ENCODE measurements at places on chromosomes 13 and 19.

- no peak for DNase-seq
Observed at GRCh38 chr13:97448503-97449251, 14.7 kb downstream of the RAP2A start.

- DNase-seq, result no peak
Observed at GRCh38 chr13:112715715-112716460, 26.1 kb downstream of the ATP11A start.

DNA sequence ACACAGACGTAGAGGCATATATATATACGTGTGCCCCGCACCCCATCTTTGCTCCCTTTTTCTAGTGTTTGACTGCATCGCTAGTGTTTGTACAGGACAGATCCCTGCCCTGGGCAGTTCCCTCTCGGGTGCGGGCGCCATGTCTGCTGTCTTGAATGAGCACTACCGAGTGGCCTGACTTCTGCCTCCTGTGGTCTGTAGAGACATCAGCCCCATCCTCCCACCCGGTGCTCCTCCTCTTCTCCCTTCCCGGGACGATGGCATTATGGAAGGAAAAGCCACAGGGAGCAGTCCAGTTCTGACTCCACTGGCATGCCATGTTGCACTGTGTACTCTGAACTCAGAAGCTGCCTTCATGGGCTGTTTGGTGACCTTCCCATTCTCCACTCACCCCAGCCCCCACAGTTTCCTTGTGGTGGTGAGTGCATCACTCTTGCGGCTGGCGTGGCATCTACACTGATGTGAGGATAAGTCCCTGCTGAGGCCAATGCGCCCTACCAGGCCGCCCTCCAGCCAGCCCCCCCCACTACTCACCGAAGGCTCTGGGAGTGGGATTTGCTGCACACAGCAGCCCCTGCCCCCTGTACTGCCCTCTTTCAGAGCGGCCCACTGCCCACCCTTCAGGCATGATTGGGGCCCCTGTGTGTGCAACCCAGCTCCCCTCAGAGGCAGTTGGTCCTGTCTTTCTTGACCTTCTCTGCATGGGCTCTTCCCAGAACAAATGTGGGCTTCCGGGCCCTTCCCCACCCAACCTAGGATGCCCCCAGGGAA is 25.2 kb downstream of the TDRD12 start:
- DNase-seq, result no peak

DNA sequence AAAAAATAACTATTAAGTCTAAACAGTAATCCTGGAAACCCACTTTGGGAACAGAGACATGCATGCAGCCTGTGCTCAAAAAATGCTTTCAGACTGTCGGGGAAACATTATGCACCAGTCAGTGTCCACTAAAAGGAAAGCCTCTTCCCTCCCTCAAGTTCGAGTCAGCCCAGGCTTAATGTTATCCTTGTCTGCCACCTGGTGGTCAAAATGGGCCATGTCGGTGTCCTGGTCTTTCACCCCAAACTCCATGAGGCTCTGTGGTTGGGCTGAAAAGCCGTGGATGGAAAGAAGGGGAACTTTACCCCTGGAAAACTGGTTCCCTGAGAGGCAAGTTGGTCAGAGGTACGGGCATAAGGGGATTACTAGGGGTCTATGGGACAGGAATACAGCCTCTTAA is 88.4 kb upstream of the ZNF492 start:
- DNase-seq, result no peak

GRCh38 chr13:64930636-64931035 is 2299.5 kb downstream of the PCDH9 start:
- no peak for DNase-seq

DNA sequence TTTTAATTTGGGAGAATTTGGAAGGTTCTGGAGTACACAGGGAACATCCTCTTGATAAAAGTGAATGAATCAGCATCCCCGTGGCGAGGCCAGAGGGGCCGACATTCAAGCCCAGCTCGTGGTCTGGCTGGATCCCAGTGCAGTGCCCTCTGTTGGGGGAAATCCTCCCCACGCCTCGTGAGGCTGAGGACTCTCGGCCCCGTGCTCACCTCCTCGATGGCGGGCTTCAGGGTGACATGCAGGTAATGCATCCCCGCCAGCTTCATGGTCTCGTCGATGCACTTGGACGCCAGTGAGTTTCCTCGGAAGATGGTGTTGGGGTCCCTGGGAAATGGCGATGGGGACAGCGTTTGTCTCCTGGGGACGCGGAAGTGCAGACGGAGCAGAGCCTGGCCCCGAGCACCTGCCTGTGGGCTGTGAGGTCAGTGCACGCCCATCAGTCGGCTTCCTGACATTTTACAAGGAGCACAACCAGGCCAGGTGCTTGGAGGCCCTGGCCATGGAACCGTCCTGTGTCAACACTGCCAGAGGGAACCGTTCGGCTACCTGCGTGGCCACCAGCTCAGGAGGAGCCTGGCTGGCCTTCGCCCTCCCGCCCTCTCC is 43.3 kb upstream of the C13orf46 start:
- DNase-seq, result no peak

- DNase-seq, result peak; percentile 40
Observed at GRCh38 chr19:5001615-5002014, 32.7 kb downstream of the KDM4B start.

- DNase-seq, result peak; percentile 77
Observed at GRCh38 chr13:111115965-111116521, 933 bp downstream of the ARHGEF7 start.

DNA sequence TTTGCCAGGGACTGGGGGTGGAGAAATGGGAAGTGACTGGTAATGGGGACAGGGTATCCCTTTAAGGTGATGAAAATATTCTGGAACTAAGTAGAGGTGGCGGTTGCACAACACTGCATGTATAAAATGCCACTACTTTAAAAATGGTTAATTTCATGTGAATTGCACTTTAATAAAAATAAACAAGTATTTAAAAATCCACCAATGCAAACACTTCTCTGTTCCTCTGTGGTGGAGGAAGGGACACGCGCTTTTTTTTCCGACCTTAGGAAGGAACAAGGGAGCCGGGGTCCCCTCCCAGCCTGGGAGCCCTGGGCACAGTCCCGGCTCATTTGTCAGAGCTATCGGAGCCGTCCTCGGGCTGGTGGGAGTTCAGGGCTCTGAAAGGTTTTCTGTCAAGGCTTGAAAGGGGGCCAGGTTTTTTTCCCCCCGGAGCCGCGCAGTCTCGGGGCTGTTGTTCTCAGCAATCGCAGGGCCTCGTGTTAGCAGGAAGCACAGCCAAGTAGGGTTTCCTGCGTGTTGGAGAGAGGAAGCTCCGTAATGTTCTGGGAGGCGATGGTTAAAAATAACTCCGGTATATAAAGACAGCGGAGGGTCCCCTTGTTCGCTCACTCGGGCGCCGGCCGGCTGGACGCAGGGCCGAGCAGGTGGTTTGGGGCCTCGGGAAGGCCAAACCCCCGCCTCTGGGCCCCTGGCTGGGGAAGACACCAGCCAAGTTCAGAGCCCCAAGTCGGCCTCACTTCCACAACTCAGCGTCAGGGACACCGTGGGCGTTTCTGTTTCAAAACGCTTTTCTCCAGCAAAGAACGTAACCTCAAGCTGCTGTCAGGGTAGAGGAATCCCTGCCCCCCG is 41.2 kb upstream of the KLF2 start:
- DNase-seq, result no peak

GRCh38 chr19:8340341-8341096 is 2.5 kb downstream of the KANK3 start:
- no peak for DNase-seq

DNA sequence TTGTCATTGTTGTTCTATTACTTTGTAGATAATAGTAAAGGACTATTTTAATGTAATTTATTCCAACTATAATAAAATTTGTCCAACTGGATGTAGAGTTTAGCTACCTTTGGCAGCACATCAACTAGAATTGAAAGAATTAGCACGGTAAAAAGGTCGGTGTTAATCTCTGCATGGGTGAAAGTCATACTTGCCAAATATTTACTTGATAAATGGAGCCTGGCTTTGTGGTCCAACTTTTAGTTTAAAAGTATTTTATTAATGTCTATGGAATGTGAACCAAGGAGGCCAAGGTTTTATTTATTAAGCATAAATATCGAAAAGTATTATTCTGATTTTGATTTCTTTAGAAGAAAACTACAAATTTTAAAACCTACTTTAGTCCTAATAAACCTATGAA is 1389.0 kb downstream of the PCDH9 start:
- DNase-seq, result no peak

GRCh38 chr19:50532952-50533351 is 19.2 kb upstream of the ASPDH start:
- no peak for DNase-seq

DNA sequence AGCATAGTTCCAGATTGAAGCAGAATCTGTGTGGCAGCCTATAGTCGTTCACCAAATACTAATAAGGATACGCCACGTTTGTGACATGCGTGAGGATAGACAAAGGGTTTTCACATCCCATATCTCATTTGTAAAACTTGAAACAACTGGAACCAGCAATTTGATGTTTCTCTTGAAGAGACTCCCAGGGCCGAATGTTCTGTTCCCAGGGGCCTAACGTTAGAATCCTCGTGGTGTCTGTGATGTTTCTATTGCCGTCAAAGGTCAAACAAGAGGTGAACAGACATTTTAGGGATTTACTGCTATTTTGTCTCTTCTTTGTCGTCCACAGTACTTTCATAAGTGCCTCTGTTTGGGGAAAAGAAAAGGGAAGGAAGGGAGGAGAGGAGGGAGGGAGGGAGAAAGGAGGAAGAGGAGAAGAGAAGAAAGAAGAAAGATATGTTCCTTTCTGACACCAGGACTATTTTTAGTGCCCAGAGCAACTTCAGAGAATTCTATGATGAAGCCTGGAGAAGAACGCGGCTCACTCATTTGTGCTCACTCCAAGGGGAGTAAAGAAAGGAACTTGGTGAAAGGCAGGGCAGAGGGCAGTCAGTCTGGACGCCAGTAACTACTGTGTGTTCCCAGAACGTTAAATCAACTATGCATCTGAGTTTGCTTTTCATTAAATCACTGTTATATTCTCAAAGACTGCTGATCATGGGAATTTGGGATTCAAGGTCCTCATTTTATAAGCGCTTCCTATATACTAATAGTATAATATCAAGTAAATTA is 154.5 kb downstream of the DCT start:
- no peak for DNase-seq

DNA sequence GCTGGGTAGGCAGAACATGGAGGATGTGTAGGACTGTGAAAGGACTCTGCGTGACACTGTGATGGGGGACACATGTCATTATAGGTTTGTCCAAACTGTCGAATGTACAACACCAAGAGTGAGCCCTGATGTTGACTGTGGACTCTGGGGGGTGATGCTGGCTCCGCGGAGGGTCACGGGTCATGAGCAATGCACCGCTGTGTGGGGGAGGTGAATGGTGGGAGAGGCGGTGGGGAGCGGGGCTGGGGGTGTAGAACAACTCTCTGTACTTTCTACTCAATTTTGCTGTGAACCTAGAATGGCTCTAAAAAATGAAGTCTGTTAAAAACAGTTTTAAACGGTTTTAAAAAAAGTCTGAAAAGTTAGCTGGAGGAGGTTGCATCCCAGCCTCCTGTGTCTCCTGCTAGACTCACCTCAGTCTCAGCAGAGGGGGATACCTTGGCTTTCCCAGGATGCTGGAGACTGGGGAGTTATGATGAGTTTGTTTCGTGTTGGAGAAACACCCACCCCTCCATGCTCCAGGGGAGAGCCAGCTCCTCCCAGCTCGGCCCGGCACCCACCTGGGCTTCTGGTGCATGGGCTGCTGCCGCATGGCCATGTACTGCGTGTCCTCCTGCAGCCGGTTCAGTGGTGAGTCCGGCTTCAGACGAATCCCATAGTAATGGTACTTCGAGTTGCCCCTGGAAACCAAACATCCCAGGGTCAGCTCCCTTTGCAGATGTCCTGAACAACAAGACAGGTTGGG is 34.7 kb upstream of the RANBP3 start:
- no peak for DNase-seq

GRCh38 chr13:27182844-27183497 is 11.4 kb upstream of the USP12 start:
- peak; percentile 46 for DNase-seq

GRCh38 chr13:37139356-37139755 is 33.9 kb upstream of the CSNK1A1L start:
- DNase-seq, result no peak

DNA sequence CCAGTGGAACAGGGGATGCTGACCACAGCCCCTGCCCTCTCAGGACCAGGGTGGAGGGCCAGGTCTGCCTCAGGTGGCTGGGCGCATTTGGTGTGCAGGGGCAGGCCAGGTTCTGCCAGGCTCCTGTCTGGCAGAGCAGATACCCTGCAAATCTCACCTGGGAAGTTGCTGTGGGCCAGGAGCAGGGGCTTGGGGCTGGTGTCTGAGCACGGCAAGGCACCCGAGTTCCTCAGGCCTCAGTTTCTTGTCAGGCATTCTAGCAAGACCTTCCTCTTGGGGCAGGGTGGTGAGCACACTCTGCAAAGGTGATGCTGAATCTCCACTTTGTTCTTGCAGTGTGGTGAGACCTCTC is 1.1 kb downstream of the CRTC1 start:
- DNase-seq, result no peak

GRCh38 chr13:66323745-66324347 is 906.3 kb downstream of the PCDH9 start:
- DNase-seq, result no peak

Measured in AG09309 (cell line).